ENCODE measurements at places on chromosomes 7 and 10. TPM values are rescaled to one million over a fixed set of nuclear protein-coding genes. Genes with fewer than 3 reads are reported as not detected.

The SHLD2 gene
- total RNA-seq, result 31.3 TPM

The ATRNL1 gene
- not detected for total RNA-seq

The PPP1R9A gene
- total RNA-seq, result 0.08 TPM

GRCh38 chr10:28797904-28798371, 120.6 kb downstream of the BAMBI start:
- DNase-seq, result no peak

DNA sequence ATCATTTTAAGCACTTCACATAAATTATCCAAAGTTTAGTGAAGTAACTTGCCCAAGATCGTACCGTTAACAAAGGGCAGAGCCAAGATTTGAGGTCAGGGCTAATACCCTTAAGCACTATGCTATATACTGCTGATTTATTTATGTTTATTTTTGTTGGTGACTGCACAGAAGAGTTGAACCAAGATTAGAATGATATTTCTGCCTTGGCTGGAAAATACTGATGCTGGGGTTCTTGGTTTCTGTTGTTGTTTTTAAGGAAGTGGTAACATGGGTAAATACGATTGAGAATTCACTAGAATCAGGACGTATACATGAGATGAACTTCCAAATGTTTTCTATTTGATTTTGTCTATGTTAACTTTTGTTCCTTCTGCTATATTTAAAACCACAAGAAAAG, 9.3 kb downstream of the ADD3 start:
- no peak for DNase-seq

- DNase-seq, result no peak
These were observed 243.7 kb downstream of the INHBA start for GRCh38 chr7:41459183-41459582.

DNA sequence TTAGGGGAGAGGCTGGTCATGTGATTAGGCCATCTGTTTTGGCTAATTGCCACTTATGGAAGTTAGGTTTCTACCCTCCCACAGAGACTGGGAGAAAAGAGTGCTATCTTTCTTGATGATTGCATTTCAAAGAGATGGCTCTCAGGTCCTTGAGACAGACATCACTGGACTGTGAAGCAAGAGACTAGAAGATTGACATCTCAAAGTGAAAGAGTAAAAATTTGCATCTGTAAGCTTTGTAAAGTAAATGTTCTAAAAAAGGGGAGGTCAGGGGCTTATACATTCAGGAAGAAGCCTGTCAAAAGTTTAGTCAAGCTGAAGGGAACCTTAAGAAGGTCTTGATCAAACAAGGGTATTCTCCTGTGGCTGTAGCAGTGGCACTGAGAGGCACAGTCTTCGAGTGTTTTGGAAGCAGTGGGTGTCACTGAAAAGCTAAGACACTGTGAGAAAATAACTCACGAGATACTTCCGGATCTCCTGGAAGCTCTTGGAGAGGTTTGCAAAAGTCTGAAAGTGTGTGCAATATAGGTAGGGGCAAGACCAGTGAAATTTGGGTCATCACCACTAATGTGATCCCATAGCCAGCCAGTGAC, 342.1 kb downstream of the PHF14 start:
- no peak for DNase-seq

DNA sequence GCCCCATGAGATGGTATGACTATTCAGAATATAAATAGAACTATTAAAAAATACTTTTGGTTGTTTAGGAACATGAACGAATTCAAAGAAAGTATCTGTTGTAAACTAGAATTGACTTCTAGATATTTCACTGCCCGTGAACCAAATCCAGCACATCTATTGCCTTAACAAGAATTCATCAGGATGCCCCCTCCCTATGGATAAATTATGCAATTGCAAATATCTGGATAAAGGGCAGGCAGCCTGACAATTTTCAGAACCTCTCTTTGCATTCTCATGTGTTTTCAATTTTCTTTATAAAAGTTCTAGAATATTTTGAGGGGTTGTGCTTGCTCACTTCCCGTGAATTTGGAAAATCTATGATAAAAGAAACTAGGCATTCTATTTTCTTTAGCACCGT, 822.1 kb upstream of the SORCS1 start:
- no peak for DNase-seq

- no peak for DNase-seq
These were observed 9.8 kb downstream of the HSPA12A start for GRCh38 chr10:116732573-116732972.

- no peak for DNase-seq
These were observed 4.1 kb upstream of the ADCK2 start for GRCh38 chr7:140668641-140669040.

All from T-helper 17 cell (primary cell).